Hippocampal formation (tissue), 2 donors: ENCODE measurements at places on chromosomes 1 and 21.

- DNase-seq: no peak
These were observed 37.4 kb downstream of the XCL1 start for GRCh38 chr1:168613691-168614231.

DNA sequence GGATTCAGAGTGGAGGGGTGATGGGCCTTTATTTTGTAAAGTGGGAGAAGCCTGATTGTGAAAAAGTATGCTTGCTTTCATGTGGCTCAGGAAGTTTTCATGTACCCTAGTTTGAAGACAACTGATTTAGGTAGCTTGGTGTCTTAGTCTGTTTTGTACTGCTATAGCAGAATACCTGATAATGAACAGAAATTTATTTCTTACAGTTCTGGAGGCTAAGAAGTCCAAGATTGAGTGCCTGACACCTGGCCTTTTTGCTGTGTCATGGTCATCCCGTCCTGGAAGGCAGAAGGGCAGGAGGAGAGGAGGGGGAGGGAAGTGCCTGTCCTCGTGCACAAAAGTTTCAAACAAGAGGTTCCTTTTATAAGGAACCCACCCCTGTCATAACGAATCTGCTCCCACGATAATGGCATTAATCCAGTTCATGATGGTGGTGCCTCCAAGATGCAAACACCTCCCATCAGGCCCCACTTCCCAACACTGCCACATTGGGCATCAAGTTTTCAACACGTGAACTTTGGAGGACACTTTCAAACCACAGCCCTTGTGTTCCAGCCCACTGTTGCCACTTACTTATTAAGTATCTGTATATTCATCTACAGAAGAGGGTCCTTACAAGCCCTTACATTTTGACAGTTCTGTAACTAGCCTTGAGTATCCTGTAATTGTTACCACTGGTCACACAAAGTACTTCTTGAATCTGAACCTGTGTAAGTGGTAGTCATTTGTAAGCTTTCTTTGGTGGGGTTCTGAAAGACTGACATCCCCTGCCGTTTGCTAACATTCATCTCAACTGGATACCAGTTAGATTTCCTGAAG is 9.5 kb downstream of the UCK2 start:
- no peak for DNase-seq

DNA sequence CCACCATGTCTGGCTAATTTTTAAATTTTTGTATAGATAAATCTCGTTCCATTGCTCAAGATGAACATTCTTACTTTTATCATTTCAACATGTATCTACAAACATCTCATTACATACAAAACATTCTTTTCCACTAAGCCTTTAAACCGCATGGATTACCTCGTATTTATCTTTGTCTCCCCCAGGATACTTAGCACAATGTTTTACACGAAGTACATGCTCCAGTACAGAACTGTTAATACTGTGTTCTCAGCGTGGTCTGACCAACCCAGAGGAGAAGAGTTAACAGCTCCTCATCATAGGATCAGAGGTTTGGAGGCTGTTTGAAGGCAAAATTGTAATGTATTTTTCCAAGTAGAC is 7.4 kb downstream of the PIK3C2B start:
- no peak for DNase-seq

DNA sequence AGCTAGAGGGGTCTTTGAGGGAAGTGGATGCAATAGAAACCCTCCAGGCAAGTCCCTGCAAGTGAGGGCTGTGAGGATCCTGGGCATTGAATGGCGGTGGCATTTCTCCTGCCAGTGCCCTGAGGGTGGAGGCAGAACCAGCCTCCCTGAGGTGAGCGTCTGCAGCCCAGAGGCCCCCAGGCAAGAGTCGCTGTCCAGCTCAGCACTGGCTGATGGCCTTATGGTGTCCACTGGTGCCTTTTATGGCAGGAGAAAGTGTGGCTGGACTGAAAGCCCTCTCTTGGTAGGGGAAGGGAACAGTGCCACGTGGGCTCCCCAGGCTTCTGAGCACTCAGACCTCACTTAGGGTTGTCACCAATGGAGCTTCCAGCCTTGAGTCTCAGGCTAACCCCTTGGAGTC is 77.3 kb downstream of the SH3BGR start:
- no peak for DNase-seq

DNA sequence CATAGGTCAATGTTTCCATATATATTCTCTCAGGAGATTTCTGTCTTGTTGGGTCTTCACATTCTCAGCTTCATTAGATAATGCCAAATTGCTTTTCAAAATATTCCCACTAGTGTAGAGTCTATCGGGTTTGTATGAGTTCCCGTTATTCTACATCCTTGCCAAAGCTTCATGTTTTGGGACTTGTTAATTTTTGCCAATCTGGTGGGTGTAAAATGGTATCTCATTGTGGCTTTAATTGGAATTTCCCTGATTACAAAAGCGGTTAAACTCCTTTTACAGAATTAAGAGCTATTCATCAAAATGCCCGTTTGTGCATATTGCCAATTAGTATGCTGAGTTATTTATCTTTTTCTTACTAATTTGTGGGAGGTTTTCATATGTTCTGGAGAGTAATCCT is 708.4 kb upstream of the ADAMTS5 start:
- DNase-seq: no peak

- no peak for DNase-seq
These were observed 1.0 kb downstream of the GALNT2 start for GRCh38 chr1:230067871-230068620.

DNA sequence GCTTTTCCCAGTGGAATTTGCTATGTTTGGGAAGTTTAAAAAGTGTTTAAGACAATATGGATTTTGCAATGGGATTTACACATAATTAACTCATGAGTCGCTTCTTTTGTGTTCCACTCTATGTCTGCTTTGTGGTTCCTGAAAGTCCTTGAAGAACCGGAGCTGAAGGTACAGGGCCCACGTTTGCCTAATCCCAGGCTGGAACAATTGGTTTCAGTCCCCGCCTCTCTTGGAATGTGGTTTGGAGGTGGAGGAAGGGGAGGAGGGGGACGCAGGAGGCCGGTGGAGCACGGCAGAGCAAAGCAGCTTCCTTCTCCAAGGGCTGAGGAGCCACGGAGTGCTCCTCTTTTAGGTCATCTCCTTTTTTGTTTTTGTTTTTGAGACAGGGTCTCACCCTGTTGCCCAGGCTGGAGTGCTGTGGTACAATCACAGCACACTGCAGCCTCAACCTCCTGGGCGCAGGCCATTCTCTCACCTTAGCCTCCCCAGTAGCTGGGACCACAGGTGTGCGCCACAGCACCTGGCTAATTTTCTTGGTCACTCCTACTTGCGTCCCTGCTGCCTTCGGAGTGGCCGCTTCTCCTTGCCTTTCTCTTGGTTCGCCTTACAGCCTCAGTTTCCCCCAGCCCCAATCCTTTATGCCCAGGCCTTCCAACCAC is 129.5 kb upstream of the ERRFI1 start:
- DNase-seq: no peak

- DNase-seq: no peak
These were observed 1761.9 kb downstream of the PLA2G4A start for GRCh38 chr1:188590641-188591040.

- DNase-seq: no peak
These were observed 187.9 kb downstream of the VAV3 start for GRCh38 chr1:107776900-107777663.

DNA sequence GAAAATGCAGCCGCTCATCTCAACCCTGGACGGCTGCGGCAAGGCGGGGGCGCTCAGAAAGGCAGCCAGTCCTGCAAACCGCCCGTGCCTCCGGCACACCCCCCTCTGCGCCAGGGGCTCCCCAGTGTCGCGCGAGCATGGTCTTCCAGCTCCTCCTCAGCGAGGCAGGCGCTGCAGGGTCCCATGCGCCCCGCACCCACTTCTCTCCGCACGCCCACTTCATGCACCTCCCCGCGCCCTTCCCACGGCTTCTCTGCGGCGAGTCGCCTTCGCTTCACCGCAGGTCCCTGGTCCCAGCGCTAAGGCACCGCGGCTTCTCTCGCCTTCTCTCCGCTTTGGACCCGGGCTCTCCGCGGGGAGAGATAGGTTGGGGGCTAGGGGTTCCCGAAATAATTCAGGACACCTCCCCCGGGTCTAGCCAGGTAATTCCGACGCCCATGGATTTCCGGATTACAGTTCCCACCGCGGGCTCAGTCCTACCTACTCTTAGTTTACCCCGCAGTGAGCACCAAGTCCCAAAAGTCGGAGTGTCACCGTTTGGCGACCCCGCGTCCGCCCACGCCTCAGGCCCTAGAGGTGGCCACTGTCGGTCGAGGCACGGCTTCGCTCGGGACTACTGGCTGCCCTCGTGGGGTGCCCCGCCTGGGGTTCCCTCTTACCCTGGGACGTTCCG is 67.5 kb downstream of the SYT2 start:
- no peak for DNase-seq

DNA sequence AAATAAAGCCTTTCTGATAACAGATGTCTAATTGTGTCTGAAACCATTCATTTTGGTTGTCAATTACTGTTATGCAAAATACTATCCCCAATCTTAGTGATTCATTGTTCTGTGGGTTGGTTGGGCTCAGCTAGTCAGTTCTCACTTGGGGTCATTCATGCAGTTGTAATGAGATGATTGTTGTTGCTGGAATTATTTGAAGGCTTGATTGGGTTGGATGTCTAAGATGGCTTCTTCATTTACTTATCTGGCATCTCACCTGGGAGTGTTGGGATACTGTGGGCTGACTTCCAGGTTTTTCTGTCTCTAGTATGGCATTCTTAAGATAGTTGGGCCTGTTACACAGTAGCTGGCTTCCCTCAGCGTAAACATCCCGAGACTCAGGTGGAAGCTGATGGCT is 217.8 kb upstream of the B3GALT2 start:
- DNase-seq: no peak

- DNase-seq: no peak
These were observed 104.4 kb downstream of the GLIS1 start for GRCh38 chr1:53634571-53634979.

- DNase-seq: no peak
These were observed 10.3 kb upstream of the LEMD1 start for GRCh38 chr1:205432116-205432515.

- DNase-seq: no peak
These were observed 139.9 kb downstream of the ASTN1 start for GRCh38 chr1:177024623-177025022.

- no peak for DNase-seq
These were observed 323.6 kb downstream of the MRPL39 start for GRCh38 chr21:25283720-25284119.

- no peak for DNase-seq
These were observed 1.2 kb upstream of the LRRC53 start for GRCh38 chr1:74513411-74514300.

DNA sequence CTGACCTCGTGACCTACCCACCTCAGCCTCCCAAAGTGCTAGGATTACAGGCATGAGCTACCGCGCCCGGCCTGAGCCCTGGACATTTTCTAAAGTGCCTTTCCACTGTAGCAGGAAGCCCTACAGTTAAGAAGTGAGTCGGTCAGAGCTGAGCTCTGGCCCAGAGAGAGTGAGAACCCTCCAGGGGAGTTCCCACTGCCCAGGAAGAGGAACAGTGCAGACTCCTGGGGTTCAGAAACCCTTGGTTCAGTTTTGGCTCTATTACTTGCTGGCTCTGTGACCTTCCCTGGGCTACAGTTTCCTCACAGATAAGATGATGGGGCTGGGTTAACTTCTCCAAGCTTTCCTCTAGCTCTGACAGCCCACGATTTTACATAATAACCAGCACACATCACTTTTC is 20.9 kb downstream of the SLC9A1 start:
- DNase-seq: no peak

DNA sequence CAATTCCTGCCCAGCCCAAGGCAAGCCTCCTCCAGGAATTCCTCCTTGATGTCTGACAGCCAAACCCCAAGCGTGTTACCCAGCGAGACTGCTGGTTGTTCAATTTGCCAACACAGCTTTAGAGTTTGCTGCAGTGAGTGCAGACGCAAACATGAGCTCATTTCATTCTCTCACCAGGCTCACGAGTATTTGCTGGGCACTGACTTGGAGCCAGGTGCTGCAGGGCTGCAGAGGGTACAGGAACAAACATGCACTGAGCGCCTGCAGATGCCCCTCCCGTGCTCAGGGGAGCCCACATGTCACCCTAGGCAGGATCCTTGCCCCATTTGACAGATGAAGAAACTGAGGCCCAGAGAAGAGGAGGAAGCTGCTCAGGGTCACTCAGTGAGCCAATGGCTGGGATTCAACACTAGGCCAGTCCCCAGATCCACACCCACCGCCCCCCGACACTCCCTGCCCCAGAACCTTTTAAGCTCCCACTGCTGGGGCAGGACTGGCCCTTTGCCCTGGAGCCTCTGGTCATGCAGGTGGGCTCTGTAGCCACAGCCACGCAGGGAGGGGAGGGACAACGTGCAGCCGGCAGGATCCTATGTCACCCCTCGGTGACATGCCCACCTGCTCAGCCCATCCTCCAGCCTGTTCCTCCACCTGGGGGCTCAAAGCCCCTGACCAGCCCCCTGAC is 363.7 kb downstream of the MATN1 start:
- no peak for DNase-seq

GRCh38 chr1:226993814-226994585 is 53.9 kb downstream of the COQ8A start:
- no peak for DNase-seq

- no peak for DNase-seq
These were observed 54.9 kb upstream of the WNT2B start for GRCh38 chr1:112453876-112454275.

- DNase-seq: no peak
These were observed 152.0 kb upstream of the POU3F1 start for GRCh38 chr1:38198621-38199020.

DNA sequence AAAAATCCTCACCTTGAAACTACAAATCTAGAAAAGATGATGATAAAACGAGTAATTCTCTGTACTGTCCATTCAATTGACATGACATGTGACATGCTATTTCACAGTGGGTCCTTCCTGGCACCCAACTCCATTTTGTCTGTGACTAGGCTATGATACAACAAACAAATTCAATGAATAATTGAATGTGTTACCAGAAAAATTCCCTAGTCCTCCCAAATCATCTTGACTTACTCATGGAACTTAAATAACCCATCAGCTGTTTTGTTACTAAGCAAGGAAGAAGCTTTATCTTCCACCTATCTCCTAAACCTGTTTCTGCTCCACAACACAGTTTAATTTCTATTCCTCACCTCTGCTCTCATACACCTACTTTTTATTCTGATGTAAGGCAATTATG is 30.4 kb downstream of the B3GALNT2 start:
- no peak for DNase-seq

- no peak for DNase-seq
These were observed 26.3 kb upstream of the NHLH2 start for GRCh38 chr1:115867216-115867615.

GRCh38 chr1:31875636-31876236 is 59.9 kb upstream of the SPOCD1 start:
- no peak for DNase-seq

GRCh38 chr1:114000406-114000805 is 21.1 kb downstream of the OLFML3 start:
- DNase-seq: no peak

GRCh38 chr1:21494196-21494595 is 15.0 kb upstream of the ALPL start:
- no peak for DNase-seq

GRCh38 chr1:170146720-170147263 is 1.0 kb downstream of the NTMT2 start:
- DNase-seq: no peak

GRCh38 chr1:227306689-227307088 is 11.6 kb downstream of the CDC42BPA start:
- DNase-seq: no peak
